Panc1 (cell line): ENCODE measurements at places on chromosomes 16 and 17.

DNA sequence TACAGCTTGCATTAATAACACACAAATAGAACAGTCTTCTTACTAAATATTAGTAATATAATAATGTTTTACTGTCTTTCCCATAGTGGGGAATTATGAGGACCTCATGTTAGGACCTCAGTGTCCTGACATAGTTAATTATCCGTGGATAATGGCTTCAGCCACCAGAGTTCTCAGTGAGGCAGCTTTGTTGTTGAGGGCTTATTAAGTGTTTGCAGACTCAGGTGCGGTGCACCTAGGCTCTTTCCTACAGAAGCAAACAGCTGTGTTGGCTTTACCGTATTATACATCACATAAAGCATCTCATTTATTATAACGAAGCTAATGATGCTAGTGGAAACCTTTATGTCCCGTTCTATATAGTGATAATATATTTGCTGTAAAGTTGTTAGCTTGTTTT lies 246.7 kb downstream of the FTO start:
- no peak for DNase-seq

DNA sequence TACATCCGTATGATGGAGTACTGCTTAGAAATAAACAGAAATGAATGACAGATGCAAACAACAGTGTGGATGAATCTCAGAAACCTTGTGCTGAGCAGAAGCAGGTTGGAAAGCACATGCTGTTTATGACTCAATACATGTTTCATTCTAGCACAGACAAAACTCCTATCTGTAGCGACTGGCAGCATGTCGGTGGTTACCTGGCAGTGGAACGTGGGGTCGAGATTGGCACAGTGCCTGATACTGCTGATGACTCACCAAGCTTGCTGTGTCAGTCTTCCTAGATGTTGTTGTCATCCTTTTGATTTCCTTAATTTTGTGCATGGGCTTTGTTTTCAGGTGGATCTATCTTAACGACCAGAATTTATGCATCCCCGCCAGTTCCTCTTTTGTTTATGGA lies 62.1 kb downstream of the GAN start:
- DNase-seq, result no peak

DNA sequence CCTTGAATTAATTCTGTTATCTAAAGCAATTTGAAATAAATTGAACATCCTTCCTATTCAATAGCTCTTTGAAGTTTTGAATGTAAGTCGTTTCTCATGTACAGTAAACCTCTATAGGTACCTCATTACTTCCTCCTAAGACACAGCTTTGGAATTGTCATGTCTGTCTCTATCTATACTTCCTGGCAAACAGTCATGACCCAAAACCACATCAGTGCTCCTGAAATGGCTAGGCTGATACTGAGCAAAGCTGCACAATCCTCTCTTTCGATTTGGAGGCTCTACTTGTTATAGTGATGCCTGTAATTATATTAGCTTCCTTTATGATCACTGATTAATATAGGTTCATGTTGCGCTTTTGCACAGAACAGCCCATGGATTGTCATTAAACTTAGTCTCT lies 110.1 kb downstream of the ADAMTS18 start:
- no peak for DNase-seq

- no peak for DNase-seq
These were observed 5.2 kb upstream of the SPHK1 start for GRCh38 chr17:76379275-76379641.

DNA sequence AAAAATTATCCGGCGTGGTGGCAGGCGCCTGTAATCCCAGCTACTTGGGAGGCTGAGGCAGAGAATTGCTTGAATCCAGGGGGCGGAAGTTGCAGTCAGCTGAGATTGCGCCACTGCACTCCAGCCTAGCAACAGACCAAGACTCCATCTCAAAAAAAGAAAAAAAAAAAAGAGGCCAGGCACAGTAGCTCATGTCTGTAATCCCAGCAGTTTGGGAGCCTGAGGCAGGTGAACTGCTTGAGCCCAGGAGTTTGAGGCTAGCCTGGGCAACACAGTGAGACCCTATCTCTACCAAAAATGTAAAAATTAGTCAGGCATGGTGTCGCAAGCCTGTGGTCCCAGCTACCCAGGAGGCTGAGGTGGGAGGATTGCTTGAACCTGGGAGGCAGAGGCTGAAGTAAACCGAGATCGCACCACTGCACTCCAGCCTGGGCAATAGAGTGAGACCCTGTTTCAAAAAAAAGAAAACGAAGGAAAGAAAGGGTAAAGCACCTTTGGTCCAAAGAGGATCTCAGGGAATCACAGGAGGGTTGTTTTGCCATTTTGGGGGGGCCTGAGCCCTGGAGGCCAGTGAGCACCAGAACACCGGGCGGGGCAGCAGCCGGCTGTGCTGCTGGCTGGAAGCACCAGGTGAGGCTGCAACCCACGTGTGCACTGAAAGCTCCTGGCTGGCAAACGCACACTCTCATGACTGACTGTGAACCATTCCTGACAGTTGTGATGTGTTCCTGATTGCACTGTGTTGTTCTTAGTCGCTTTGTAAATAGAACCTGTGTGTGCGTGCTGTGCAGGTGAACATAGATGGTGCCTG lies 18.4 kb downstream of the HS3ST6 start:
- DNase-seq, result no peak

DNA sequence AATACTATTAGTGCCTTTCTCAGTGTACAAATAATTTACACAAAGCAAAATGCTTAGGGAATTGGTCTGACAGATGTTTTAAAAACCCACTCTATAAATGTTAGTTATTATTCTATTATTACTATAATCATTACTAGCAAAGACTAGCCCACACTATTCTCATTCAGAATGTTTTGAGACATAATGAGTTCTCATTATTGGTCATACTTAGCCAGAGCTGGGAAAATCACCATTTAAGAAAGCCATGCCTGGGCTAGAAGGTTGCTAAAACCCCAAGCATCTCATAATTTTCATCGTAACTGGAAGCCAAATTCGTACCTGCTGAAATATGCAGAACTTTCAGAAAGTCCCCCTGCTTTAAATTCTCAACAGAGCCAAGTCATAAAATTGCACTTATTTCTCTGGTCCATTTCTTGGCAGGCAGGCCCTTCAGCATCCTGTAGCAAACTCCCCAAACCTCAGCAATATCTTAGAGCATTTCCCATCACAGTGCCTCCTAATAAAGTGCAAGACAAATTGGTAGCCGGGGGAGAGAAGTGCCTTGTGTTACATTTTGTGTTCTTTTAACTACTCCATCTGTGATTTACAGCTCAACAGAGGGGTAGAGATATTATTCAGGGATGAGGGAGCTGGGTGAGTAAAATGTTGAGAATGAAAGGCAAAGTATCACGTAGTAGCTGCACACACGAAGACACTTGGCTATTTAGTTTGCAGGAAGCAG lies 79.8 kb upstream of the ADAMTS18 start:
- no peak for DNase-seq

GRCh38 chr17:50608700-50609379 lies 25.8 kb upstream of the ABCC3 start:
- no peak for DNase-seq

GRCh38 chr16:16940351-16940750 lies 530.4 kb downstream of the XYLT1 start:
- no peak for DNase-seq

DNA sequence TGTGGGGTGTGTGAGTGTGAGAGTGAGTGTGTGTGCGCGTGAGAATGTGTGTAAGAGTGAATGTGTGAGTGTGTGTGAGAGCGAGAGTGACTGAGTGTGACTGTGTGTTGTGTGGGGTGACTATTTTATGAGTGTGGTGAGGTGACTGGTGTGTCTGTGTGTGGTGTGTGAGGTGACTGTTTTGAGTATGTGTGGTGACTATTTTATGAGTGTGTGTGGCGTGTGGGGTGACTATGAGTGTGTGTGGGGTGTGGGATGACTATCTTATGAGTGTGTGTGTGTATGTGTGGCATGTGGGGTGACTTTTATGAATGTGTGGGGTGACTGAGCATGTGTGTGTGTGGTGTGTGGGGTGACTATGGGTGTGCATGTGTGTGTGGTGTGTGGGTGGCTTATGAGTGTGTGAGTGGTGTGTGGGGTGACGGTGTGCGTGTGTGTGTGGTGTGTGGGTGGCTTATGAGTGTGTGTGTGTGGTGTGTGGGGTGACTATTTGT lies 152.9 kb upstream of the PLCG2 start:
- no peak for DNase-seq

DNA sequence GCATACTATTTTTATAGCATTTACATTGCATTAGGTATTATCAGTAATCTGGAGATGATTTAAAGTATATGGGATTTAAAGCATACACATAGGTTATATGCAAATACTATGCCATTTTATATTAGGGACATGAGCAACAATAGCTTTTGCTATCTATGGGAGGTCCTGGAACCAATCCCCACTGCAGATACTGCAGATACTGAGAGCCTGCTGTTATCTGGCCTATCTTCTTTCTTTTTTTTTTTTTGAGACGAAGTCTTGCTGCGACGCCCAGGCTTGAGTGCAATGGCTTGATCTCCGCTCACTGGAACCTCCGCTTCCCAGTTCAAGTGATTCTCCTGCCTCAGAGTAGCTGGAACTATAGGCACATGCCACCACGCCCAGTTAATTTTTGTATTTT lies 37.4 kb downstream of the STH start:
- DNase-seq, result no peak

GRCh38 chr16:55256412-55257016 lies 67.5 kb upstream of the IRX6 start:
- DNase-seq, result no peak

GRCh38 chr17:1713878-1714426 lies 3.8 kb upstream of the TLCD2 start:
- no peak for DNase-seq

GRCh38 chr16:10920726-10921427 lies 21.4 kb downstream of the DEXI start:
- no peak for DNase-seq

GRCh38 chr16:46713634-46714033 lies 24.2 kb downstream of the ORC6 start:
- DNase-seq, result no peak

DNA sequence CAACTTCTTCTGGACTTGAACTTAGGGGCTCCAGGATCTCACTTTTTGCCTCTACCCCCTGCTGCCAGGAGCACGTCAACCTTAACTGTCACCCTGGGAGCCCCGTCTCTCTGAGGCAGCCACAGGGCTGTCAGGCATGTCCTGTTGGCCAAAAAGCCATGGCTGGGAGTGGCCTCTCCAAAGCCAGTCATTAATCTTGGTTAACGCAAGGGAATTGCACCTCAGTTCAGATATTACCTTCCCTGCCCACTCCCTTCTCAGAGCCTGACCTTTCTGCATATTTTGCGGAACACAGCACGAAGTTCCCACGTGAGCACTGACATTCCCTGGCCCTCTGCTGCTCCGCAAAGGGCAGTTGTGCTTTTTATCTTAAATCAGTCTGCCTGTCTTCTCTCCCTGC lies 44.2 kb upstream of the CIBAR2 start:
- DNase-seq, result no peak

- DNase-seq, result no peak
These were observed 121.2 kb downstream of the SNX29 start for GRCh38 chr16:12097523-12098428.

- no peak for DNase-seq
These were observed 36.6 kb upstream of the ADORA2B start for GRCh38 chr17:15908378-15908777.

- DNase-seq, result no peak
These were observed 8.4 kb upstream of the TMEM235 start for GRCh38 chr17:78223061-78223460.

GRCh38 chr16:47949276-47949675 lies 206.5 kb downstream of the ABCC12 start:
- no peak for DNase-seq

DNA sequence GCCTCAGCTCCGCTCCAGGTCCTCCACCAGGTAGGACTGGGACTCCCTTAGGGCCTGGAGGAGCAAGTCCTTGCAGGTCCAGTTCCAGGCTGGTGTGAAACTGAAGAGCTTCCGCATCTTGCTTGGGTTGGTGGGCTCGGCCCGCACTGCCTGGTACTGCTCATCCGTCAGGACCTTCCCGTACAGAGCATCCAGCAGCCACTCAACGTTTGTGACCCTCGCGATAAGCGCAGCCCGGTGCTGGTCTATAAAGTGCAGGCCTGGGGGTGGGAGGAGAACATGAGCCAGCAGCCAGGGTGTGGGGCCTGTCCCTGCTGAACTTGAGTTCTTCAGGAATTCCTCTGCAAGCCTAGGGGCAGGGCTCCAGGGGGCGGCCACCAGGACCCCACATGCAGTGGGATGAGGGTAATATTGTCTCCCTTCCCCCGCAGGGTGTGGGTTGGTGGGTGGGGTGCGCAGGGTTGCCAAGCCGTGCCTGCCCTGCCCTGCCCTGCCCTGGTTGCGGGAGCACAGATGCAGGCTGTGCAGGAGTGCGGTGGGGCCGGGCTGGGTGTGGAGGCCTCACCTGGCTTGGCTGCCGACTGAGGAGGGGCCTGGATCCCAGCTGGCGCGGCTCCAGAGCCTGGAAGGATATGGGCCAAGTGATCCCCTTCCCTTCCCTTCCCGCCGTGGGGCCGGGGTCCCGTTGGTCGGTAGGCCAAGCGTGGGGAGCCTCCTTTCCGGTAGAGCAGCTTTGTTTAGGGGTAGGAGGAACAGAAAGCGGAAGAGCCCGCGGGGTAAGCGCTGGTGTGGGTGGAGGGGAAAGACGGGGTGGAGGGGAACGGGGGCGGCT lies 762 bp downstream of the PYCARD start:
- no peak for DNase-seq

DNA sequence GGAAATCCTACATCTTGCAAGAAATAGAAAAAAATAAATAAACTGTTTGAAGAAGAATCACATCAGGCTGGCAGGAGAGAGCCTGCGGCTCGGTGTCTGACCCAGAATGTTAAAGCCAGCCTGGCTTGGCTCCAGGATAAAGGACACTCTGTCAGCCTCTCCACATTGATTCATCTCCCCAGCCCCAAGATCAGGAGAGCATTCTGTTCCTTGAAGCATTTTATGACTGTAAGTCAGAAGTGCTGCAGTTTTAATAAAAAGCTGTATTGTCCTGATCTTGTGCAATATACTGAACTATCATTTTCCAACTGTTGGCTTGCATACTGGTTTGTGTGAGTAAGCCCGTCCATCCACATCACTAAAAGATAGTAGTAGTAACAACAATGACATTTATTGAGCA lies 426.6 kb downstream of the HAPSTR1 start:
- DNase-seq, result no peak
